ENCODE measurements at places on chromosomes 12 and 14. TPM values are rescaled to one million over a fixed set of nuclear protein-coding genes. Genes with fewer than 3 reads are reported as not detected.

GRCh38 chr12:114238808-114239207 is 167.1 kb downstream of the TBX5 start:
- H3K4me1 ChIP-seq = no peaks in the 10 kb centered on the region
- DNase-seq = no peak
- H3K27ac ChIP-seq = no peak overlapping the region
- no peak overlapping the region for H3K4me3 ChIP-seq
- H3K27me3 ChIP-seq = peaks cover 2% of the 10 kb centered on the region

- H3K27ac ChIP-seq = no peak overlapping the region
- peaks cover 3% of the 10 kb centered on the region for H3K27me3 ChIP-seq
- no peak overlapping the region for H3K4me3 ChIP-seq
- no peaks in the 10 kb centered on the region for H3K4me1 ChIP-seq
- DNase-seq = no peak
These were observed 741.8 kb downstream of the TMEM121 start for GRCh38 chr14:106268013-106268727.

Gene RFLNA
- 5.4 TPM for total RNA-seq

DNA sequence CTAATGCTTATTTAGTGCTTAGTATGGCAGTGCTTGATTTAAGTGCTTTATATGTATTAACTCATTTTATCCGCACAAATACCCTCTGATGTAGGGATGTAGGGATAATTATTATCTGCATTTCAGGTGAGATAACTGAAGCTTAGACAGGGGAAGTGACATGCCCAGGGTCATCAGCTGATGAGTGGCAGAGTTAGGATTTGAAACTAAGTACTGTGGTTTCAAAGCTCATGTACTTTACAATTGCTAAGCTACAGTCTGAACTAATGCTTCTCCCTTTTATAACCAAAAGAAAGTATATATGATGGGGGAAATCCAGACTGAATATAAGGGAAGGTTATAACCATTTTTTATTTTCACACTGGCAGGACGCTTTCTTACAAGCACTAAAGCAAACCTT is 229.6 kb upstream of the NAV3 start:
- no peaks in the 10 kb centered on the region for H3K36me3 ChIP-seq
- no peak for DNase-seq
- H3K27me3 ChIP-seq = no peaks in the 10 kb centered on the region
- H3K4me1 ChIP-seq = no peaks in the 10 kb centered on the region
- no peak overlapping the region for H3K27ac ChIP-seq

GRCh38 chr14:87838931-87839330 is 154.1 kb downstream of the GALC start:
- H3K36me3 ChIP-seq = no peaks in the 10 kb centered on the region
- H3K27ac ChIP-seq = no peak overlapping the region
- no peaks in the 10 kb centered on the region for H3K27me3 ChIP-seq
- H3K4me1 ChIP-seq = no peaks in the 10 kb centered on the region
- no peak for DNase-seq
- H3K4me3 ChIP-seq = no peak overlapping the region

DNA sequence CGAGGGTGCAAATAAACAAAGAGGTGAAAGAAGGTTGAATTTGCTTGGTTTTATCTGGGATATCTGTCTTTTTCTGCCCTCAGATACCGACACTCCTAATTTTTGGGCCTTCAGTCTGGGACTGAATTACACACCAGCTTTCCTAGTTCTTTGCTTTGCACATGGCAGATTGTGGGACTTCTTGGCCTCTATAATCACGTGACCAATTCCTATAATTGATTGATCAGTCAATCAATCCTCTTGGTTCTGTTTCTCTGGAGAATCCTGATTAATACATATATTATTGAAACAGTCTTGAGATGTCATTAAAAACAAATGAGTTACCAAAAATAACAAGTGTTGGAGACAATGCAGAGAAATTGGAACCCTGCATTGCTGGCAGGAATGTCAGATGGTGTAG is 62.7 kb downstream of the SUDS3 start:
- no peaks in the 10 kb centered on the region for H3K27me3 ChIP-seq
- no peaks in the 10 kb centered on the region for H3K36me3 ChIP-seq
- no peak for DNase-seq

DNA sequence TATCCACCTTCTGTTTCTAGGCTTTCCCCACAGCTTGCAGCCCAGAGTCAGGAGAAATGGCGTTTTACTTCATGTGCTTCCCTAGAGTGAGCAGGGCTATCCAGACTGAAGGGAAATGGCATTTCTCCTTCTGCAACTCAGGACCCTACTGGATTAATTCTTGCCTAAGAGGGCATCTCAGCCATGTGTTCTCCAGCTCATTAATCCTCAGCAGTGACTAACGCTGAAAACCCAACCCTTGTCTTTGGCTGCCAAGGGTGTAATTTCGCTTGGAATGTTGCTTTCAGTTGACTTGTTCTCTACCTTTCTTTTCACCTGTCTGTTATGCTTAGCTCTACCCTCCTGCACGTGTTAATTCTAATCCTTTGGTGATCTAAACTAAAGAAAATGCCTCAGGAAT is 21.0 kb upstream of the EMP1 start:
- H3K4me1 ChIP-seq = no peaks in the 10 kb centered on the region
- H3K27me3 ChIP-seq = no peaks in the 10 kb centered on the region
- no peak for DNase-seq

DNA sequence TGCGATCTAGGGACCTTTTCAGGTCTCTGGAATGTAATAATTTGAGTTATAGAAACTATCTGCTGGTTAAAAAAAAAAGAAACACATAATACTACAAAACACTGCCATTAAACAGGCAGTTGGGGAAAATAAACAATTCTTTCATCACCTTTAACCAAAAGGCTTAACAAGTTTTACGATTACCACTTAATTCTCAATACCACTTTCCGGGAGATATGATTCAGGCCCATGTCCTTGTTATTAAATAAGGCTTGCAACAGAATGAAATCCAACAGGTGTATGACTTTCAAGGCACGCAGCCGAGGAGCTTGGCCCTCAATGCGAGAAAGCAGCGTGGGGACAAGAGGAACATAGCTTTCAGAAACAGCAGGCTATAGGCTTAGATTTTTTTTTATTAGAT is 5.6 kb upstream of the GLRX5 start:
- H3K27ac ChIP-seq = no peak overlapping the region
- DNase-seq = no peak
- H3K4me1 ChIP-seq = peaks cover 8% of the 10 kb centered on the region
- H3K27me3 ChIP-seq = no peaks in the 10 kb centered on the region

GRCh38 chr14:55976655-55977054 is 141.6 kb upstream of the PELI2 start:
- peak; percentile 8 for DNase-seq
- H3K27ac ChIP-seq = no peak overlapping the region
- H3K27me3 ChIP-seq = no peaks in the 10 kb centered on the region
- no peaks in the 10 kb centered on the region for H3K36me3 ChIP-seq

DNA sequence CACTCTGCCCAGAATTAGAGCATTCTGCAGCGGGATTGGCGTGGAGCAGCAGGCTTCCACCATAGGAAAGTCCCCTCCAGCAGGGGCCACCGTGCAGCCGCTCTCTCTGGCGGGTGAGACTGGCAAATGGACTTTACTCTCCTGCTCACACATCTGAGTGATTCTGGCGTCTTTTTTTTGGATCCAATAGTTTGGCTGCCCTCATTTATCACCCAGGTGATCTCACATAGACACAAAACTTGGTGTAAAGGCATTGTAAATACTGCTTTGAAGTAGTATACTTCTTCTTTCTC is 130.3 kb downstream of the TGFB3 start:
- no peak overlapping the region for H3K4me3 ChIP-seq
- DNase-seq = no peak
- no peaks in the 10 kb centered on the region for H3K4me1 ChIP-seq
- H3K36me3 ChIP-seq = no peaks in the 10 kb centered on the region
- no peak overlapping the region for H3K27ac ChIP-seq

Gene SLC10A1
- not detected for total RNA-seq

- H3K36me3 ChIP-seq = no peaks in the 10 kb centered on the region
- H3K27me3 ChIP-seq = no peaks in the 10 kb centered on the region
- no peaks in the 10 kb centered on the region for H3K4me1 ChIP-seq
- DNase-seq = no peak
These were observed 35.3 kb upstream of the INF2 start for GRCh38 chr14:104654119-104654518.

Gene ITGB7
- 1.2 TPM for total RNA-seq

Gene NR1H4
- not detected for total RNA-seq

GRCh38 chr14:81245771-81246170 is 25.0 kb upstream of the GTF2A1 start:
- no peaks in the 10 kb centered on the region for H3K36me3 ChIP-seq
- H3K4me1 ChIP-seq = no peaks in the 10 kb centered on the region
- DNase-seq = no peak
- H3K27ac ChIP-seq = no peak overlapping the region

- H3K4me3 ChIP-seq = no peak overlapping the region
- H3K27me3 ChIP-seq = peaks cover 2% of the 10 kb centered on the region
- H3K27ac ChIP-seq = no peak overlapping the region
- H3K4me1 ChIP-seq = peaks cover 5% of the 10 kb centered on the region
- no peaks in the 10 kb centered on the region for H3K36me3 ChIP-seq
These were observed 9.9 kb downstream of the KRT83 start for GRCh38 chr12:52311285-52311648.

Gene NKX2-8
- total RNA-seq = 35.6 TPM

DNA sequence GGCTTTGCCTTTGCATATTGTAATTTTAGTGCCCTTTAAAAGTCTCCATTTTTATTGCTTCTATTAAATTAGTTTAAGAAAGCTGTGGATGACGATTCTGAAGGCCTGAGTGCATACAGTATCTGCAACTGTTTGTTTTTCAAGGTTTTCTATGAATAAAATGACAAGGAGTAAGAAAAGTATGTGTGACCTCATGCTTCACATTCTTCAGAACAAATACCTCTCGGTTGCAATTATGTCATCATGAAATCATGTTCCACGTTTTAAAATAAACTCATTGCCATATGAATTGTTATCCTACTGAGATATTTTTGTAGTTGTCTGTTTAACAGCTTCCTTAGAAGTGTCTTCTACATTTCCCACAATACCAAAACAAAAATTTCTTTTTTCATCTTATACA is 374.6 kb downstream of the MDGA2 start:
- no peaks in the 10 kb centered on the region for H3K4me1 ChIP-seq
- no peaks in the 10 kb centered on the region for H3K36me3 ChIP-seq
- no peak overlapping the region for H3K27ac ChIP-seq
- H3K4me3 ChIP-seq = no peak overlapping the region

DNA sequence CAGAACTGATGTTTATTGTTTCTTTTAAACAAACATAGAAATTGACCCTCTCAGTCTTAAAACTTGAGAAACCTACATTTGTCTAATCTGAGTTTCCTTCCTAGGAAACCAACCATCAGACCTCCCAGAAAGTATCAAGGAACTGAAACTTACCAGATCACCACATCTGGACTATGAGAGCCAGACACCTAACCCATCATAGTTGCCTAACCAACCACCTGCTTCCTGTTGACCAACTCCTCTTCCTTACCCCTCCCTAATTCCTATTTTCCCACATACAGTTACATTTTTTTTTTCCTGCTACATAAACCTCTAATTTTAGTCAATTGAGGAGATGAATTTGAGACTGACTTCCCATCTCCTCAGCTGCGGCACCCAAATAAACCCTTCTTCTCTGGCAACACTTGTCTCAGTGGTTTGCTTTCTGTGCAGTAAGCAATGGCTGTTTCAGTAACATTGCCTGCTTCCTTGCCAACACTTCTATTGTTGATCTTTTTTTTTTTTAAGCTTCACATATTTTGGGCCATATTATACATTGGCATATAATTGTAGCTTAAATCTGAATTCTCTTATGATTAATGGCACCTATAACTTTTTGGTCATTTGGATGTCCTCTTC is 34.3 kb downstream of the KLRD1 start:
- no peak for DNase-seq
- no peaks in the 10 kb centered on the region for H3K27me3 ChIP-seq
- H3K36me3 ChIP-seq = no peaks in the 10 kb centered on the region
- H3K27ac ChIP-seq = no peak overlapping the region

GRCh38 chr14:92392711-92393110 is 69.7 kb downstream of the SLC24A4 start:
- no peak for DNase-seq
- H3K36me3 ChIP-seq = no peaks in the 10 kb centered on the region
- H3K27me3 ChIP-seq = no peaks in the 10 kb centered on the region
- no peak overlapping the region for H3K4me3 ChIP-seq

DNA sequence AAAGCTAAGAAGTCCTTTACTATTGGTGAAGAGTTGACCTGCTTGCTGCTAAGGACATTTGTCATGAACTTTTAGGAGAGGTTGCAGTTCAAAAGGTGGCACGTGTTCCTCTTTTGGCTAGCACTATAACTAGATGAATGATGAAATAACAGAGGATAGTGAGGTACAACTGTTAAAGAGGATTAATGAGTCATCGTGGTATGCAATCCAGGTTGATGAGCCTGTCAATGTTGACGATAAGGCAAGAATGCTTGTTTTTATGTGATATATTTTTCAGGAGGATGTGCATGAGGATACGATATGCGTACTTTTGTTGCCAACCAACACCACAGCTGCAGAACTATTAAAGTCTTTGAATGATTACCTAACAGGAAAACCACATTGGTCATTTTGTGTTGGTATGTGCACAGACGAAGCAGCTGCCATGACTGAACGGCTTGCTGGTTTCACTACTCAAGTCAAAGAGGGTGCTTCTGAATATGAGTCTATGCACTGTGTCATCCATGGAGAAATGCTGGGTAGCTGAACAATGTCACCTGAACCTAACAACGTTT is 10.6 kb downstream of the CEP128 start:
- H3K36me3 ChIP-seq = no peaks in the 10 kb centered on the region
- no peak overlapping the region for H3K4me3 ChIP-seq
- H3K4me1 ChIP-seq = no peaks in the 10 kb centered on the region
- no peak for DNase-seq

DNA sequence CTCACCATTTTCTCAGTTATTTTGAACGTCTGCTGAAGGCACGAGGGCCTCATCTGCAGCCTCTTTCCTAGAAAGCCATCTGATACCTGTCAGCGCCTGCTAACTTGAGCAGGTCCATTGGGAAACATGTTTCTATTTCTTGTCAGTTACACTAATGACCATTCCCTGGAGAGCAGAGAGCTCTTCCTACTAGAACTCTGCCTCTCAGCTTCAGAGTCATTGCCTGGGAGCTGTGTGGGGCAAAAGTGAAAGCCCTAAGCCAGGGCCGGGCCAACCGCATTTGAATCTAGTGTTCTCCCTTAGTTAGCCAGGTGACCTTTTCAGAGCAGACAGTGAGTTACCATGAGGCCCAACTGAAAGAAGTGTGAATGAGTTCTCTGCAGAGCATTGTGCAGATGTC is 135.8 kb downstream of the EML1 start:
- H3K4me3 ChIP-seq = no peak overlapping the region
- no peaks in the 10 kb centered on the region for H3K36me3 ChIP-seq
- H3K27ac ChIP-seq = no peak overlapping the region

- DNase-seq = no peak
- H3K4me3 ChIP-seq = no peak overlapping the region
- no peaks in the 10 kb centered on the region for H3K36me3 ChIP-seq
- peaks cover 4% of the 10 kb centered on the region for H3K27me3 ChIP-seq
These were observed 155.5 kb upstream of the CCND2 start for GRCh38 chr12:4118017-4118510.
